ENCODE measurements at places on chromosomes 5 and 9.
A peak's percentile ranks its signal among the peaks of the same experiment; 100 is the strongest.

DNA sequence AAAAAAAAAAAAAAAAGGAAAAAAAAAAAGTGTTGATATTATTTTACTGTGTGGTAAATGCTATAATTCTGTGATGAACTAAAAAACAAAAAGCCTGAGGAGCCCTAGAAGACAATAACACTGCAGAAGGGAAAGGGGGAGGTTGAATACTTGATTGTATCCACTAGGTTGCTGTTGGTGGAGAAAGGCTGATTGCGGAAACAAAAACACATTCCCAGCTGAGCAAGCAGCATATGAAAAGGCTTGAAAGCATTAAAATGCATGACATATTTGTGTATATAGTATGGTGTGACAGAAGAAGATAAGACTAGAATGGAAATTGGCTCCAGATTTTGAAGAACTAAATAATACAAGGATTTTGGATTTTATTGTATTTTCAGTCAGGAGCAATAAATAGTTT, 8.9 kb downstream of the RABGAP1 start:
- H3K27me3 ChIP-seq, result no peaks in the 10 kb centered on the region
- peaks cover 6% of the 10 kb centered on the region for H3K36me3 ChIP-seq
- no peak overlapping the region for H3K4me3 ChIP-seq
- no peak for DNase-seq
- no peak overlapping the region for H3K27ac ChIP-seq

DNA sequence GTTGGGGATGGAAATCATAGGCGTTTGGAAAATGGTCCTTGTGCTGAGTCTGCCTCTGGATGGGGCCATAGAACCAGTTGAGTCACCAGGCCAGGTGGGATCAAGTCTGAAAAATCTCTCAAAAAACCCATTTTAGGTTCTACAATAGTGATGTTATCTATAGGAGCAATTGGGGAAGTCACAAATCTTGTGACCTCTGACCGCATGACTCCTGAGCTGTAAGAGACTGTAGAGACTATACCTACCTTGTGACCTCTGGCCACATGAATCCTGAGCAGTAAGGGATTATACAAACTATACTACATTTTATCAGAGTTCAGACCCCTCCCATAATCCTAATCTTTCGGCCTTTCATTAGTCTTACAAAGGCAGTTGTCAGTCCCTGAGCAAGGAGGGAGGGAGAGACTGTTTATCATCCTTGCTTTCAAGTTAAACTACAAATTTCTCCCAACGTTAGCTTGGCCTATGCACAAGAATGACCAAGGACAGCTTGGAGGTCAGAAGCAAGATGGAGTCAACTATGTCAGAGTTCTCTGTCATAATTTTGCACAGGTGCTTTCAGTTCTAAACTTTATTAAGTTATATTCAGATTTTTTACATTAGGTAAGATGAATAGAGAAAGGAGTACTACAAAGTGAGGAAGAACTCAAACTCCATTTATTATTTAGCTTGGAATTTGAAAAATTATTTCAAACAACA, 11.5 kb upstream of the JMY start:
- no peak for DNase-seq
- H3K27me3 ChIP-seq, result no peaks in the 10 kb centered on the region
- no peaks in the 10 kb centered on the region for H3K36me3 ChIP-seq
- peaks cover 3% of the 10 kb centered on the region for H3K4me1 ChIP-seq
- no peak overlapping the region for H3K4me3 ChIP-seq
- no peak overlapping the region for H3K27ac ChIP-seq

- H3K4me1 ChIP-seq, result no peaks in the 10 kb centered on the region
- no peak for DNase-seq
- H3K4me3 ChIP-seq, result no peak overlapping the region
- H3K36me3 ChIP-seq, result no peaks in the 10 kb centered on the region
- no peak overlapping the region for H3K27ac ChIP-seq
Observed at GRCh38 chr5:32642276-32643002, 57.1 kb downstream of the SUB1 start.

DNA sequence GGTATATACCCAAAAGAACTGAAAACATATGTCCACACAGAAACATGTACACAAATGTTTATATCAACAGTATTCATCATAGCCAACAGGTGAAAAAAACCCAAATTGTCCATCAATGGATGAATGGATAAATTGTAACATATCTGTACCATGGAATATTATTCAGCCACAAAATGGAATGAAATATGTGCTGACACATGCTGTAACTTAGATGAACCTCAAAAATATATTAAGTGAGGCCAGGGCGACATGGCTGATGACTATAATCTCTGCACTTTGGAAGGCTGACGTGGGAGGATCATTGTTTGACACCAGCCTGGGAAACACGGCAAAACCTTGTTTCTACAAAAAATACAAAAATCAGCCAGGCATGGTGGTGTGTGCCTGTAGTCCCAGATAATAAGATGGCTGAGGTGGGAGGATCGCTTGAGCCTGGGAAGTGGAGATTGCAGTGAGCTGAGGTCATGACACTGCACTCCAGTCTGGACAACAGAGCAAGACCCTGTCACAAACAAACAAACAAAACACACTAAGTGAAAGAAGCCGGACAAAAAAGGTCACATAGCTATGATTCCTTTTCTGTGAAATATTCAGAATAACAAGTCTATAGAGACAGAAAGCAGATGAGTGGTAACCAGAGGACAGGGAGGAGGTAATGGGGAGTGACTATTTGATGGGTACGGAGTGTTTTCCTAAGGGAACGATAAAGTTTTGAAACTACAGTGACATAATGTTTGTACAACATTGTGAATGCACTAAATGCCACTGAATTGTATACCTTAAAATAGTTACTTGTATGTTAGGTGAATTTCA, 11.4 kb downstream of the KYAT1 start:
- H3K4me3 ChIP-seq, result no peak overlapping the region
- H3K4me1 ChIP-seq, result no peaks in the 10 kb centered on the region
- DNase-seq, result no peak
- H3K27ac ChIP-seq, result no peak overlapping the region
- H3K27me3 ChIP-seq, result no peaks in the 10 kb centered on the region

GRCh38 chr9:77910194-77910621, 121.4 kb downstream of the GNAQ start:
- no peak overlapping the region for H3K4me3 ChIP-seq
- peaks cover 16% of the 10 kb centered on the region for H3K27me3 ChIP-seq
- H3K36me3 ChIP-seq, result no peaks in the 10 kb centered on the region
- no peak overlapping the region for H3K27ac ChIP-seq
- DNase-seq, result no peak
- peaks cover 11% of the 10 kb centered on the region for H3K4me1 ChIP-seq

DNA sequence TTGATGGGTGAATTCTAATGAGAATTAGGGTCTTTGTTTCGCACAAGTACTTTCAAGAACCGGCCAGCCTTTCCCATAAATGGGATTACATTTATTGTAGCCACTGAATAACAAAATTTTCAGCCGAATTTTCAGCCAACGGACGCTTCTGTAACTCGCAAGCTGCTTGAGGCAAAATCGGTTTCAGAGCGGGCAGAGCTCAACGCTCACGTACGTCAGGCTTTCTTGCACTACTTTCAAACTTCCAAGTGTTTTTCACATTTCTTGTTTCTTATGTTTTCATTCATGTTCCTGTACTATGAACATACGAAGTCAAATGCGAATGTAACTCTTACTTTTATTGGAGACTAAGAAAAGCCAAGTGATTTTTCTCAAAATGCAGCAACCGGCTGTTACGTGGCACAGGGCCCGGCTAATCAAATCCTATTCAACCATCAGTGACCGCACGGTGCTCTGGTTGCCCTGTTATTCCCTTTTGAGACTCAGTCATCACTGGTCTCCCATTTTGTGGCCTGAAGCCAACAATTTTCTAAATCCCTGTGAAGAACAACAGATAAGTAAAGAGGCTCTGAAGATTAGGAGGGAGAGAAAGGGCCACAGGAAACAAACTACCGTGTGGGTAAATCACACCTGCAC, 68.5 kb downstream of the SLC28A3 start:
- no peaks in the 10 kb centered on the region for H3K36me3 ChIP-seq
- DNase-seq, result no peak
- H3K27me3 ChIP-seq, result peaks cover 29% of the 10 kb centered on the region
- H3K27ac ChIP-seq, result no peak overlapping the region
- H3K4me3 ChIP-seq, result no peak overlapping the region

DNA sequence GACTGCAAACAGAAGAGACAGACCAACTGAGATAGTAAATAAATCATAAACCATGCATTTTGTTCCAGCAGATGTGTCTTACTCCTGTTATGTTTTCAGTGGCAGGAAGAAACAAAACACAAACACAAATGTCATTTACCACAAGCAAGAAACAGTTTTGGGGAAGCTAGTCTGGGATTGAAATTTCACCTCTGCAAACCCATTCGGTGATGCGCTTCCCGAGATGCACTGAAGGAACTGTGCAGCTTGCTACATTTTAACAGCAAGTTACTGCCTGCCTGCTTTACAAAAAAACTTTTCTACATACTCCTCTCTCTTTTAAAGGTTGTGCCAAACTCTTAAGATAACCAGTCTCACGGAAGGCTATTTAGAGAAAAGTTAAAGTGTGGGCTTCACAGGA, 3.2 kb downstream of the MACROH2A1 start:
- H3K4me3 ChIP-seq, result no peak overlapping the region
- no peak overlapping the region for H3K27ac ChIP-seq
- DNase-seq, result no peak
- H3K27me3 ChIP-seq, result no peaks in the 10 kb centered on the region

DNA sequence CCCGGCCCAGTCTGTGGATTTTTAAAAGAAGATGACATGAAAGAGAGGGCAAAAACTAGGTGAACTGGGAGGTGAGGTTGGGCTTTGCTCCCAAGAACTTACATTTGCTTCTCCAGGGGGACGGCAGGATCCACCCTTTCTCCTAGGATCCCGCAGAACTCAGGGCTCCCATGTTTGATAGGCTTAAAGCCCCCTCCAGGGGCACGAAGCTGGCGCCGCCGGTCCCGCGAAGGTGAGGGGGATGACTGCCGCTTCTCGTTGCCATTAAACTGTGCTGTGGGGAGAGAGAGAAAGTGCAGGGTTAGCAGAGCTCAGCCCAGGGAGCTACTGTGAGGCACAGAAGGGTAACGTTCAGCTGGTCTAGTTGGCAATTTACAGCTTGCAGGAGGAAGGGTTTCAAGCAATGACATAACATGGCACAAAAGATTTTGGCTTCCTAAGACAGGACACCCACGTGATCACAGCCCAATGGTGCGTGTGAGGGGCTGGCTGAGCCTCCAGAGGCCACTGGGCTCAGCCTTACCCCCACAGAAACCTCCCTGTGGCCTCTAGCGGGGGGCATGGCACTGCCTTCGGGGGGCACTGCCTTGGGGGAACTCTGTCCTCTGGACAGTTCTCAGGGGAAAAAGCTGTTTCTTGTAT, 52.0 kb upstream of the SLC25A51 start:
- no peak for DNase-seq
- no peak overlapping the region for H3K4me3 ChIP-seq
- H3K27ac ChIP-seq, result no peak overlapping the region
- peaks cover 22% of the 10 kb centered on the region for H3K4me1 ChIP-seq

GRCh38 chr5:176514244-176514950, 22.8 kb downstream of the RNF44 start:
- H3K4me1 ChIP-seq, result peaks cover 10% of the 10 kb centered on the region
- H3K4me3 ChIP-seq, result no peak overlapping the region
- H3K27me3 ChIP-seq, result no peaks in the 10 kb centered on the region
- H3K36me3 ChIP-seq, result peaks cover 12% of the 10 kb centered on the region
- no peak for DNase-seq
- H3K27ac ChIP-seq, result no peak overlapping the region

DNA sequence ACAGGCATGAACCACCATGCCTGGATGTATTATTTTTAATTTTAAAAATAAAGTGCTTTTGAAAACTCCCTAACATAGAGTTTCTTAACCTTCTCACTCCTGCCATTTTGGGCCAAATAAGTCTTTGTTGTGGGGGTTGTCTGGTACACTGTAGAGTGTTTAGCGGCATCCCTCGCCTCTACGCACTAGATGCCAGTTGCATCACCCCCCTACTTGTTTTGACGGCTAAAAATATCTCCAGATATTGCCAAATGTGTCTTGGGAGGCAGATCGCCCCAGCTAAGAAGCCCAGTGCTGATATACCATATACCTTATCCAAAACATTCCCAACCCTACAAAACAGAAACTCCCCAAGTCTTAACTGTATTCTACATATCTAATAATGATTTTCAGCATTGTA, 54.6 kb downstream of the SCAI start:
- peaks cover 4% of the 10 kb centered on the region for H3K36me3 ChIP-seq
- H3K27me3 ChIP-seq, result no peaks in the 10 kb centered on the region
- no peak overlapping the region for H3K4me3 ChIP-seq
- DNase-seq, result no peak
- H3K27ac ChIP-seq, result peak overlapping the region; percentile 66

DNA sequence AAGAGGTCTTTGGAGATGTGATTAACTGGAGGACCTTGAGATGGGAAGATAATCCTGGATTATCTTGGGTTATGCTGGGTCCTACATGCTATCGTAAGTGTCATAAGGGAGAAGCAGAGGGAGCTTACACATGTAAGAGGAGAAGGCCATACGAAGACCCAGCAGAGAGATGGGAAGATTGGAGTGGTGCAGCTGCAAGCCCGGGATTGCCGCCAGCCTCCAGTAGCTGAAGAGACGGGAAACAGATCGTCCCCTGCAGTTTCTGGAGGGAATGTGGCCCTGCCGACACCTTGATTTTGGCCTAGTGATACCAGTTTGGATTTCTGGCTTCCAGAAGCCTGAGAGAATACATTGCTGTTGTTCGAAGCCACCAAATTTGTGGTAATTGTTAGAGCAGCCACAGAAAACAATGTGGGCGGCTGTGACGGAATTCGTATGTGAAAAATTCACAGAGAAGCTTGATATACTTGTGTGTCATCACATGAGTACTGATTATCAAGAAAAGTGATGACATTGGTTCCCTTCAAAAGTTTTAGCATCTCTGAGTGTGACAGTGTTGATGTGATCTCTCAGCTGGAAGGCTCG, 86.9 kb downstream of the CYFIP2 start:
- H3K27me3 ChIP-seq, result no peaks in the 10 kb centered on the region
- H3K27ac ChIP-seq, result peak overlapping the region; percentile 58
- DNase-seq, result no peak
- peaks cover 48% of the 10 kb centered on the region for H3K36me3 ChIP-seq

DNA sequence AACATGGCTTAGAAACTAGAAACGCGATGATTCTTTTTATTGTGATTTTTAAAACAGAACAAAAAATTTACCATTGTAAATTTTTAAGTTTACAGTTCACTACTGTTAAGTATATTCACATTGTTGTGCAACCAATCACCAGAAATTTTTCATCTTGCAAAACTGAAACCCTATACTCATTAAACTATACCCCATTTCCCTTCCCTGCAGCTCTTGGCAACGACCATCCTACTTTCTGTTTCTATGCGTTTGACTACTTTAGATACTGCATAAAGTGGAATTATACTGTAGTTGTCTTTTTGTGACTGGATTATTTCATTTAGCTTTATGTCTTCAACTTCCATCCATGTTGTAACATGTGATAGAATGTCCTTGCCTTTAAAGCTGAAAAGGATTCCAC, 52.5 kb downstream of the SPOCK1 start:
- H3K27ac ChIP-seq, result no peak overlapping the region
- H3K27me3 ChIP-seq, result peaks cover 11% of the 10 kb centered on the region

All from effector memory CD8-positive, alpha-beta T cell (primary cell).